Bladder microvascular endothelial cell (primary cell): ENCODE measurements at places on chromosomes 4 and X. TPM values are rescaled to one million over a fixed set of nuclear protein-coding genes. Genes with fewer than 3 reads are reported as not detected.

Gene REELD1
- not detected in 2 replicates for total RNA-seq

Gene AKAP4
- total RNA-seq, result not detected in 2 replicates

Gene SLC9B1
- 0.19 and 0.81 TPM in 2 replicates for total RNA-seq

Gene HDX
- total RNA-seq, result 4.2 and 9.8 TPM in 2 replicates

Gene TEX11
- total RNA-seq, result not detected in 2 replicates

Gene TSPAN6
- total RNA-seq, result 32.4 and 84.7 TPM in 2 replicates

Gene RNF175
- 0.06 TPM in 1 of 2 replicates, not detected in the other for total RNA-seq

Gene PRKG2
- not detected in 2 replicates for total RNA-seq

Gene NSUN7
- under 0.01 TPM in 2 replicates for total RNA-seq

Gene FDCSP
- total RNA-seq, result not detected in 2 replicates

Gene SMIM14
- 9.9 and 22.2 TPM in 2 replicates for total RNA-seq

Gene SLC26A1
- 0.13 and 0.16 TPM in 2 replicates for total RNA-seq

Gene PLP1
- 0.25 TPM in 1 of 2 replicates, not detected in the other for total RNA-seq

Gene GRK4
- 2.8 and 4.2 TPM in 2 replicates for total RNA-seq
